ENCODE measurements at places on chromosomes 6 and 20. TPM values are rescaled to one million over a fixed set of nuclear protein-coding genes. Genes with fewer than 3 reads are reported as not detected.
A peak's percentile ranks its signal among the peaks of the same experiment; 100 is the strongest.

DNA sequence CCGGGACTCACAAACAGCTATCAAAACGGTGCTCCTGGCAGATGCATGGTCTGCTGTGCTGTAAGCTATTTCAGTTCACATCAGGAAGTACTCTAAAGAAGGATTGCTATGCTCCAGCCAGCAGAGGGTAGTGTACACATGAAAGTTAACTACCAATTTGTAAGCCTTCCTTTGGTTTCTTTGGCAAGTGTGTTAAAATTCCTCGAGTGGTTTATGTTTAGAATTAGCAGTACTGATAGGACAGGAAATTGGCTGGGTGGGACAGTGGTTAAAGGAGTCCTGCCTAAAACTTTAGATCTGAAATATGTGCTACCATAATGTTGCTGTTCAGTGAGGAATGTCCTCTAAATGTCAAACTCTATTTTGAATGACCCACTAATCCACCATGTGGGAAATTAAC is 47.4 kb downstream of the TRMT11 start:
- DNase-seq: peak; percentile 81

GCNT2 gene
- 16.6 TPM for total RNA-seq

- DNase-seq: no peak
These were observed 509.1 kb downstream of the PKHD1 start for GRCh38 chr6:51578362-51578761.

DDRGK1 gene
- 70.0 TPM for total RNA-seq

DNA sequence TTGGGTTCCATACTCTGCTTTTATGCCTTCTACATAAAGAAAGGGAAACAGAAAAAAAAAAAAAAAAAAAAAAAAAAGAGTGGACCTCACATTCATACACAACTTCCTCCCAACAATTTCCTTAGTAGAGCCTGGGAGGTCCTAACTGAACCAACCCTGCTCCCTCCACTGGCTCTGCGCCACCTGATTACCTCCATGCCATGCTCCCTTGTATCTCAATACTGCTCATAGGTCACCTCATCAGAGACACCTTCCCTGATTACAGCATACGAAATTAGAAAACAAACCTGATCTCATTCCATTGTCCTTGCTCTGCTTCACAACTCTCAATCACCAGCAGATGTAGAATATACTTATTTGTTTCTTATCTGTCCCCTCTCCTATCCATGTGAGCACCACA is 134.2 kb upstream of the EYA4 start:
- DNase-seq: no peak

DNA sequence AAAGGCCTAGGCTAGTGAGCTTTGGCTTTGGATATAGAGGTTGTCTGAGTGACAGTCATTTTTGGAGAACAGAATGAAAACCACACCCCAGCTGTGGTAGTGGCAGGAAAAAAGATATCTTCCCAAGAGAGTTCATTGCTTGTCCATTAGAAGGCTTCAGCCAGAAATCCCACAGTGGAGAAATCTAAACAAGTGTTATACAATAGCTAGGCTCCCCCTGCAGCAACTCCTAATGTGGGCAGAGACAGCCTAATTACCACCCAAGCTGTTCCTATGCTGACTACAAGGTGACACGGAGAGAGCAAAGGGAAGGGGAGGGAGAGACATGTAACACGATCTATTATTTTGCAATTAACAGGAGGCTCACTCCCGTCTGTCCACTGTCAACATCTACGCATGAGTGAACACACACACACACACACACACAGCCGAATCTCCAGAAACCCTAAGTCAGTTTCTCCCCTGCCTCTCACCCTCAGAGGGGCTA is 147.5 kb upstream of the TCF21 start:
- no peak for DNase-seq

PCK1 gene
- total RNA-seq: not detected

All from A172 (cell line).